A549 (cell line): ENCODE measurements at places on chromosomes 5 and 9. TPM values are rescaled to one million over a fixed set of nuclear protein-coding genes. Genes with fewer than 3 reads are reported as not detected.

NKD2 gene
- polyA plus RNA-seq: 4.2 to 5.3 TPM (median 4.4 TPM) in 3 replicates

DNA sequence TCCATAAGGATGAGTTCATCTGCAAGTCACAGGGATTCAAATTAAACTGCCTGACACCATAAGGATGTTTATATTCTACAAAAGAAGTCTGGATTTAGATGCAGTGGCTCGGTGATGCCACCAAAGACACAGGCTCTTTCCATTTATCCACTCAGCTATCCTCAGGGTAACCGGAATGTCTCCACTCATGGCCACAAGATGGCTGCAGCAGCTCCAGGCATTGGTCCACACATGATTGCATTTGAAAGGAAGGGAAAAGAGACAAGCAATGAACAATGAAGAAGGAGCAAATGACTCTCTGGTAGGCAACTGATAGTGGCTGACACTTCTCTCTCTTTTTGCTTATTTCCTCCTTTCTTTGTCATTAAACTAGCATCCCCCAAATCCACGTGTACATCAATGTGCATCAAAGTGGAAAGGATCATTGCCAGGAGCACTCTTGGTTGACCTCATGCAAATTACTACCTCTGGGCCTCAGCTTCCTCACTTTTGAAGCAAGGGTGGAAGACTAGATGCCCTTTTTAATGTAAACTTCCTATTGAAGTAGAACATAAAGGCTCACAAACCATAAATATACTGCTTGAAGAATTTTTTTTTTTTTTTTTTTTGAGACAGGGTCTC is 7.2 kb upstream of the SNX30 start:
- no peak for DNase-seq

DNA sequence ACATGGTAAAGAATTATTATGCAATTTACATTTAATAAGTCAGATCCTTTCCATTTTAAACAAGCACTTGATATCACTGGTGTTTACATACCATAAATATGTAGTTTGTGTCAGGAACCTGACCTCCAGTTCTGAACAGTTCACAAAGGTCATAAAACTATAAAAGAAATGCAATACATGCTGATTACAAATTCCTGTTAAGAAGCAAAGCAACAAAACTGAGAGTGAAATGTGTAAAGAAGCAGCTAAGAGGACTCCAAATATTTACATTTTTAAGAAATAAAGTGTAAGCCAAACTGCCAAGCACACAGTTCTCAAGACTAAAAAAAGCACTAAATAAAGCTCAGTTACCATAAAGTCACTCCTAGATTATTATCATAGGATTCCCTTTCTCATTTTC is 17.4 kb upstream of the SCAI start:
- DNase-seq: no peak

GMCL2 gene
- not detected in 3 replicates for polyA plus RNA-seq

DNA sequence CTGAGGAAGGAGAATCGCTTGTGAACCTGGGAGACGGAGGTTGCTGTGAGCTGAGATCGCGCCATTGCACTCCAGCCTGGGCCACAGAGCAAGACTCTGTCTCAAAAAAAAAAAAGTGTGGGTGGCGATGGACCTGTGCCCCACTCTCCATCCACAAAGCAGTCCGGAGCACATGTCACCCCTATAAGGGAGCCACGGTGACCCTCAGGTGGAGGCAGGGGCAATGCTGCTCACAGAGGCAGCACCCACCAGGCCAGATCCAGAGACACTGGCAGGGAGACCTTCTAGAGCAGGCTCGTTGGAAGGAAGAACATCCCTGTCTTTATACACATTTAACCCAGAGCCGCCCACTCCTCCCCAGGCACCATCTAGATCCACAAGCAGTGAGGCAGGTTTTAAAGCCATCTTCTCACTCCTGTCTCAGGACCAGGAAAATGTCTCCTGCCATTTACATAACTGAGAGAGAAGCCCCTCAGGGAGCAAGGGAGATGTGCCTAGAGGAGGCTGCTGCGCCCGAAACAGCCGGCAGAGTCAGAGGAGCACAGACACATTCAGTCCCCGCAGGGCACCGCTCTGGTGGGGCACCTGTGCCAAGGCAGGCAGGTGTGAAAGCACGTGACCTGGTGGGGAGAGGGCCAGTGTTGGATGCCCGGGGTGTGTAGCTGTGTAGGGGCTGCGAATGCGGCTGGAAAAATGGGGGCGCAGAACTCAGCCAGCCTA is 31.6 kb upstream of the ADAMTS2 start:
- DNase-seq: no peak

SPATA31E1 gene
- polyA plus RNA-seq: not detected in 3 replicates

DNA sequence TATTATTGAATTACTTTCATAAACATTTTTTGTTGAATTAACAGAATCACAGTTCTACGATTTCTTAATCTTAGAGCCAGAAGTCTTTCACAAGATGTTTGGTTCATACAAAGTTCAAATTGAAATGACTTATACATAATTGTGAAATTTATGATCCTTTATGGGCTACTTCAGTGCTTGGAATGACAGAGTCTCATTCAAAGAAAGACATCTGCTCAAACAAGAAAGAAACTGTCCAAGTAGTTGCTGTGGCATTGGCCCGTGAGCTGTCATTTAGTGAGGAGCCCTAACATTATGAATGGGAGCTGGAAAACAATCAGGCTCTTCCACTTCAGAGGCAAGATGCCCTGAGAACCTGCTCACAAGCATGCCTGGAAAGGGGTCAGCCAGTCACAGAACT is 63.4 kb downstream of the AUH start:
- DNase-seq: no peak

DNA sequence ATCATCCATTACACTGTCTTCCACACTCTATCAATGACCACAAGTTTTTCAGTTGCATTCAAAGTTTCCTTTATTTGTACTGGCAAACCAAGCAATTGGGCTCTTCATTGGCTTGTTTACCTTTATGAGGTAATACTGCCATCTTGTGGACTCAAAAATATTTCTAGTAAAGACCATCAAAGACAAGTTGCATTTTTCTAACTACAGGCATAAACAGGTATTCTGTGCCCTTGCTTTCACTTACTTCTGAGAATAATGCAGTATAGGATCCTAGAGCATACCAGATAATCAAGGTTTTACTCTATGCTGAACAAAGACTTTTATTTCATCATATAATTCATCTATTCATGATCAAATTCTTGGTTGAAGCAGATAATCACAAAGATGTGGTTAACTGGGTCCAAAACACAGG is 173.7 kb upstream of the POU5F2 start:
- peak; percentile 51 for DNase-seq

PHF24 gene
- not detected in 3 replicates for polyA plus RNA-seq

GRCh38 chr5:174951151-174951780 is 226.9 kb downstream of the MSX2 start:
- peak; percentile 81 for DNase-seq

DRD1 gene
- polyA plus RNA-seq: 0.85 to 0.90 TPM (median 0.87 TPM) in 3 replicates
